ENCODE measurements at places on chromosomes 11 and 22. TPM values are rescaled to one million over a fixed set of nuclear protein-coding genes. Genes with fewer than 3 reads are reported as not detected.

- no peak for DNase-seq
Measured at GRCh38 chr11:87754685-87755084, 420.6 kb downstream of the RAB38 start.

DNA sequence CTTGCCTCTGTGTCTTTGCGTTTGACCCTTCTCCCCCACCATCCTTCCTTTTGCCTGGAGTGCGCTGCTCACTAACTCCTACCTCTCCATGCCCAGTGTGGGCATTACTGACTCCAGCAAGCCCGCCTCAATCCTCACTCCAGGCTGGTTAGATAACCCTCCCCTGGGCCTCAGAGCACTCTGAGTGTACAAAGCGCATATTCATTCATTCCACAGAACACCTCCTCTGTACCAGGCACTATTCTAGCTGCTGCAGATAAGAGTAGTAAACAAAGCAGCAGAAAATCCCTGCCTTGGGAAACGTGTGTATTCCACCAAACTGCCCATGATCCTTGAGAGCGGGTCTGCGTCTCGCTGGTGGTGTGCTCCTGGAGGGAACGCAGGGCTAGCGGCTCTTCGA is 3.2 kb downstream of the SLC22A8 start:
- no peak for DNase-seq

DNA sequence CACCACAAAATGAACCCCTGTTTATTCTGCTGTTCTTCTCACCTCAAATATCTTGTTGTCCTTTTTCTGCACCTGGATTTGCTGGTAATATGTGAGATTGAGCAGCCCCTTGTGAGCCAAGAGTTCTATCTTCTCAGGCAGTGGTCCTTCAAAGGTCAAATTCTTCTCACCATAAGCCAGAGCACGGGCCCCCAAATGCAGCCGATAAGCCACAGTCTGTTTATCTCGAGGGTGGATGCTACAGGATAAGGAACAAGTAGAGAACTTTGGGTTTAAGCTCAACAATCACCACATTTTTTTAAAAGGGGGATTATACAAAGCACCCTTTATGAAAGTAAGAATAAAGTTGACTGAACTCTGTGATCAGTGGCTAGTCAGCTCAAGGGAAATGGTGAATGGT is 15.8 kb downstream of the TBRG1 start:
- DNase-seq, result no peak

DNA sequence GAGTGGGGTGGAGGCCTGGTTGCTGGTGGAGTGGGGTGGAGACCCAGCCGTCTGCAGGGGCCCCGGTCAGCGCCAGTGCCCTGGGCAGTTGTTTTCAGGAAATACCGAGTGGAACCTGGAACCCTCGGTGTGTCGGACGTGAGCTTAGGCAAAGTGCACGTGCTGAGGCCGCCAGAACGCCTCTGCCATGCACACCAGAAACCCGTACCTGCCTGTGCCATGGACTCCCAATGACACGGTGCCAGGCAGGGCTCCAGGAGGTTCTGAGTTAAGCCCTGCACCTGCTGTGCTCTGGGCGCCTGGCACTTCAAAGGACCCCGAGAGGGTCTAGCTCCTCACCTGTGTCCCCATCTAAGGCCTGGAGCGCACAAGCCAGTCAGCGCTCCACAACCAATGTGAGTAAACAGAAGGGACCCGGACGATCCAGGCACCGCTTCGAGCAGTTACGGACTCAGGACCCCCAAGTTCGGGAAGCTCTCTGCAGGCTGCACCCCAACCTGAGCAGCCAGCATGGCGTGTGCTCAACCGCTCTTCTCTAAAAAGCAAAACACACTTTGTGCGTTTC is 12.3 kb downstream of the TOLLIP start:
- DNase-seq, result peak; percentile 46

DNA sequence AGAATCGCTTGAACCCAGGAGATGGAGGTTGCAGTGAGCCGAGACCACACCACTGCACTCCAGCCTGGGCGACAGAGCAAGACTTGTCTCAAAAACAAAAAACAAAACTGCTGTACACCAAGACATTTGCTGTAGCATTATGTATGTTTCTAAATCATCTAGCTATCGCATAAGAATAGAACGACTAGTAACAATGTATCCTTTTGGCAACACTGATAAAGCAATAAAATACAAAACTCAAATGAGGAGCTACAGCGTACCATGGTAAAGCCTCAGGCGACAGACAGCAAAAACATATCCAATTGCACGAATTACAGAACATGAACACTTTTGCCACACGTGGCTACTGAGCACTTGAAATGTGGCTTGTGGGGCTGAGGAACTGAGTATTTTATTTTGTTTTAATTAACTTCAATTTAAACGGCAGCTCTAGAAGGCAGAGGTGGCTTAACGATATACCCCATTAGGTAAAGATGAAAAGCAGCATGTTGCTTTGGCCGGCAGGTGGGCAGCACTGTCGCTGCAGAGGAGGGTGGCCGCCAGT is 2.3 kb downstream of the TUBGCP6 start:
- no peak for DNase-seq

- DNase-seq, result peak; percentile 59
Measured at GRCh38 chr22:45552580-45553350, 50.1 kb downstream of the FBLN1 start.

DNA sequence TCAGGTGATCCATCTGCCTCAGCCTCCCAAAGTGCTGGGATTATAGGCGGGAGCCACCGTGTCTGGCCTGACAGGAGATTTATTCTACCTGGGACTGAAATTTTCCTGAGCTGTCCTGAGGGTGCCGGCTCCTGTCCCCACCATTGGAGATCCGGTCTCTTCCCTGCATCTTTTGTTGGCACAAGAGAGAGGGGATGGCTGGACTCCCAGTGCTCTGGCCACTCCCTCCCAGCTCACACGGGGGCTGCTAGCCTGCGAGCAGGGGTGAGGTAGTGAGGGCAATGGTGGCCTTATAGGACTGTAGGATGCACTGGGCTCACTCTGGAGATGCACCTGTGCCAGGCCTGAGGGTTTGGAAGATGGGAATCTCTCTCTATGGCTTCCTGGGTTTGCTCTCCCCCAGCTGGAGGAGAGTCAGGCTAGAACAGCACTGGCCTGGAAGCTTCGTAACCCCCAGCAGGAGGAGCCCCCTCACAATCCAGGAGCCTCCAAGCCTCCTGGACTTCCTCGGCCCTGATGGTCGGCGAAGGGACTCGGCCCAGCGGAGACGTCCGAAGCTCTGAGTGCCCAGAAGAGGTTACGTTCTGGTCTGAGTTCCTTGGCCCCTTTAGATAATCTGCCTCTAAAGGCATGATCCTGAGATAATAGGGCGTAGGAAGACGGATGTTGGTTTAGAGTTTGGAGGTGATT is 106.4 kb downstream of the NECTIN1 start:
- DNase-seq, result peak; percentile 32

DNA sequence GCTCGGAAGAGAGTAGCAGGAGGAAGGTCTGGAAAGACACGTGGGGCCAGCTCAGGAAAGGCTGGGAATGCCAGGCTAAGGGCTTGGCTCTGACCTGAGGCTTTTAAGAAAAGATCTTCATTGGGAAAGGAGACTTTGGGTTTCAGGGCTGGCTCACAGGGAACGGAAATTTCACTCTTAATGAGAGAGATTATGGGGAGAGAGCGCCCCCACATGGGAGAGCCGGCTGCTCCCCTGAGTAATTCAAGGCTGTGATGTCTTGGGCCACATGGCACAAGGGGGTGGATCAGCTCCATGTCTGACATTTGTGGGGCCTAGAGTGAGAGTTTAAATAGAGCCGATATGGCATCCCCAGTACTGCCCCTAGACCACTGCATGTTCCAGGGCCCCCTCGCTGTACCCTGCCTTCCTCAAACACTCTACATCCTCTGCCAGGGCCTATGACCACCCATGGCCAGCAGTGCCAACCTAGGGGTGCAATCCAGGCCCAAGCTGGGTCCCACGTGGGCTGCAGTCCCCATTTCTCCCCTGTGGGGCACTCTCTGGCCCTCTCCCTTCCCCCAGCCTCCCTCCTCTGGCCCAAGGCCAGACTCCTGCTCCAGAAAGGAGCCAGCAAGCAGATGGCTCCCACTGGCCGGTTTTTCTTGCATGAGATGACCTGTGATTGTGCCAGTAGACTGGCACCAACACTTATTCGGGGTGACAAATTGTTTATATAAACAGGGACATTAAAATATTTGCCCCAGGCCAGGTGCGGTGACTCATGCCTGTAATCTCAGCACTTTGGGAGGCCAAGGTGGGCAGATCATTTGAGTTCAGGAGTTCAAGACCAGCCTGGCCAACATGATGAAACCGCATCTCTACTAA is 75.2 kb downstream of the ISX start:
- DNase-seq, result no peak

DNA sequence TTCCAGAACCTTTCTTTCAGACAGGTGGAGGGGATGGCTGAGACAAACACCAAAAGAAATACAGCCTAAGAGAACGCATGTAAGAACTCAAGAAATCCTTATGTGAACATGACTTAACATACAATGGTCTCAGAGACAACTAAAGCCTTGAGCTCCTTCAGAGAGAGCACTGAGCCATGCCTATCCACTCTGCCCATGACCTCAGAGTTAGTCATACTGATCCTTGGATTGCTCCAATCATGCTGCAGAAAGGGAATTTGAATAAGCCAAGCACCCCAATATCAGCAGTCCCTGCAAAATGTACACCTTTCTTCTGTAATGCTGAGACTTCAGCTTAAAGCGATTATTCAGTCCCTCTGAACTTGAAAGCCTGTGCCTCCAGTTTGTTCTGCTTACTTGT is 43.2 kb upstream of the CHKA start:
- DNase-seq, result no peak

DNA sequence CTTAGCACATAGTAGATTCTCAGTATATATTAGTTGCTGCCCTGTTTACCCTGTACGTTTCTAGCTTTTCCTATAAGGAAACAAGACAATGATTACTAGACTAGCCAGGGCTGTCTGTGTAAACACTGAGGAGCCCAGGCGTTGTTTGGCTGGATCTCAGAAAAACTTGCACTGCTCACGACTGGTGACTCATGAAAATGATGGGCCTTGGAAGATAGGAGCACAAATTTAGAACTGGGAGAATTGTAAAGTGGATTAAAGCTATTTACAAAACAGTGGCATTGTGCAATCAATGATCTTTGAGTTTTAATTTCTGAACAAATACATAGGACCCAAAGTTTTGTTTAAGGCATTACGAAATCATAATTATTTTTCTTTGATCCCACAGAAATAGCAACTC is 276.9 kb downstream of the FAM76B start:
- DNase-seq, result no peak

- no peak for DNase-seq
Measured at GRCh38 chr11:115817844-115818468, 313.7 kb upstream of the CADM1 start.

DNA sequence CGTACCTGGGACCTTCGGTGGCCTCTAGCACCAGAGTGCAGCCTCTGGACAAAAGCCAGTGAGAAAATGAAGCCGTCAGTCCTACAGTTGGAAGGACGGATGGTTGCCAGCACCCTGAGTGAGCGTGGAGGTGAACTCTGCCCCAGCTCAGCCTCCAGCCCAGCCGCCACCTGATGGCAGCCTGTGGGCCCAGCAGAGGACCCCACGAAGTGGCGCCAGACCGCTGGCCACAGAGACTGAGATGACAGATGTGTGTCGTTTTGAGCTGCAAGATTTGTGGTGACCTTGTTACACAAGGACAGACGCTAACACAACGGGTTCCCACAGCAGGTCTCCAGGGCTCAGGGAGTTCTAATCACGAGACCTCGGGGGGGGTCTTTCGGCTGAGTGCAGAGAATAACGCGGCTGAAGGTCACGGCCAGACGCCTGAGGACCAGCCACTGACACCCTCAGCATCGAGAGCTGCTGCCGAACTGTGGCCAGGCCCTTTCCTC is 75.0 kb downstream of the BRD1 start:
- DNase-seq, result peak; percentile 14

DNA sequence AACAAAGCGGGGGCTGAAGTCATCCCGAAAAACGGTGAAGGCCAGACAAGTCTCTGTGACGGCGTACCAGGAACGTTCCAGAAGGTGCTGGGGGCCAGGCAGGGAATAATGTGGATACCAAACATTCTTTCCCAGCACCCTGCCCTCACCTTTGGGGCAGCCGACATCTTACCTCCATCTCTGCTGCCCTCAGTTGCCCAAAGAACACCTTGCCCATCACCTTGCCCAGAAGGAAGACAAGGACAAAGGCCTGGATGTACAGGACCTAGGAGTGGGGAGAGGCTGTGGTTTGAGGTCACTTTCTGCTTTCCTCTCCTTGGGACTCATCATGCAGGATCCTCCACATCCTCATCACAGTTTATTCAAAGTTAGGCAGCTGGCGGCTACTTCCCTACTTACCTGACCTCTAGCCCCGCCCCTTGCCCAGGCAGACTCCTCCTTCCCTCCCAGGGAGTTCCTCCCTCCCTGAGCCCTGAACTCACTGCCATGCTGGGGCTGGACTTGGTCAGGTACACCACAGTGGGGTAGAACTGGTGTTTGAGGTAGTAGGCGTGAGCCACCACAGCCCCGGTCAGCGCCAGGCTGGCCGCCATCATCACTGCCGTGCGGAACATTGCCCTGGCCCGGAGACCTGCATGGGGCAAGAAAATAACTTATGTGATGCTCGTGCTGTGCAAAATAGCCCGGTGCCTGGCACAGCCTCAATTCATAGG is 1.2 kb downstream of the SYVN1 start:
- DNase-seq, result peak; percentile 82

GRCh38 chr11:77654770-77655434 is 17.3 kb upstream of the CLNS1A start:
- DNase-seq, result no peak

DNA sequence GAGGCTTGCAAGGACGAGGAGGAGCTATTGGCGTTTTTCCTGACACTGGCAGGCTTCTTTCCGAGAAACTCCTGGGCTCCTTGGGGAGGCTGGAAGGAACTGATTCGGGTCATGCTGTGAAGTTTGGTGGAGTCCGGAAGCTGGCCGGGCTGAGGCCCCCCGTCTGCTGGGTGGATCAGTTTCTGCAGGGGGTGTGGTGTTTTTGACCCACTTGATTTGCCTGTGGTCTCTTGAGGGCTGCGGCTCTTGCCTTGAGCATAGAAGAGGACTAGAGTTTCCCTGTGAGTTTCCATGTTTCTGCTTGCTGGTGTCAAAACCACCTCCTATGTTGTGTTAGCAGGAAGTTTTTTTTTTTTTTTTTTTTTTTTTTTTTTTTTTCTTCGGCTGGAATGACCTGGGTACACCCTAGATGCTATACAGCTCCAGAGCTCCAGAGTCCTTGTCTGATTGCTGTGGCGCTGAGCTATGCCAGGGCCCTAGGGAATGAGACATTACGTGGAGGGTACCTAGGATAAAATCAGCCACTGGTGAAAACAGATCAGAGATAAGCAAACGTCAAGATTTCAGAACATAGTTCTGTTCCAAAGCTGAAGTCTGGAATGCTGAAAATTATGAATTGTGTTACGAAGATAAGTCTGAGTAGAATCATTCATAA is 728 bp downstream of the TBC1D22A start:
- DNase-seq, result no peak

The APOA4 gene
- total RNA-seq, result not detected

The OR5B21 gene
- not detected for total RNA-seq

The SNAP29 gene
- 18.5 TPM for total RNA-seq

The APOBEC3B gene
- 5.8 TPM for total RNA-seq

The SPTBN2 gene
- total RNA-seq, result 14.9 TPM

The ELF5 gene
- 23.1 TPM for total RNA-seq

The ANO1 gene
- total RNA-seq, result 11.5 TPM

The KRTAP5-1 gene
- total RNA-seq, result not detected

The CDC42EP2 gene
- total RNA-seq, result 45.2 TPM

The NTM gene
- 124 TPM for total RNA-seq

The CPT1B gene
- total RNA-seq, result 16.8 TPM

The OTOG gene
- total RNA-seq, result not detected

The MS4A4A gene
- 26.2 TPM for total RNA-seq

The TMPRSS13 gene
- 4.6 TPM for total RNA-seq
